ENCODE measurements at places on chromosomes 6 and 20.
A peak's percentile ranks its signal among the peaks of the same experiment; 100 is the strongest.

DNA sequence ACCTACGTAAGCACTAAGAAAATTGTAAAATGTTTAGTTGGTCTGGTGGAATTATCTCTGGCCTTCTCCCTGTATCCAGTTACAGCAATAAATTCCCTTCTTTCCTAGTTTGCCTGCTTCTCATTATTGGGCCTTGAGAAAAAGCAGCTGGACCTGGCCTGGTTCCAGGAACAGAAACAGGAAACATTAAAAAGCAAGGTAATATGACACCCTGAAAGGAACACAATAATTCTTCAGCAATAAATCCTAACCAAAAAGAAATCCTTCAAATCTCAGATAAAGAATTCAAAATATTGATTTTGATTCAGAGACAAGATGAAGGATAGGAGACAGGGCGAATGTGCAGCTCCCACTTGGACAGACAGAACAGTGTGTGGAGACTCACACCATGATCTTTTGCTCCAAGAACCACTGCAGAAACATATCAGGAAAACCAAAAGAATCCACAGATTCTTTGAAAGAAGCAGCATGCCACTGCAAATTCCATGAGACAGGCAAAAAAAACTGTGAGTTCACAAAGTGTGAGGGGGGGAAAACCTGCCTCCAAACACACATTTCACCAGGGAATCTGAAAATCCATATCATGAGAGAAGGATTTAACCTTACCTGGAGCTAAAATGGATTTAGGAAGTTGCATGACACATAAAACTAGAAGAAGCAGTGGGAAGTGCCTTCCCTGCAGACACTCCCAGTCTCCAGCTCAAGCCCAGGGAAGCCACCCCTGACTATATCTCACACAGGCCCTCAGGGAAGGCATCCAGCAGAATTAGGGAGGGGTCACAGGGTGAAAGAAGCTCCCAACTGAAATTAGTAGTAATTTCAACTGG is 28.9 kb downstream of the TREM1 start:
- DNase-seq = no peak

DNA sequence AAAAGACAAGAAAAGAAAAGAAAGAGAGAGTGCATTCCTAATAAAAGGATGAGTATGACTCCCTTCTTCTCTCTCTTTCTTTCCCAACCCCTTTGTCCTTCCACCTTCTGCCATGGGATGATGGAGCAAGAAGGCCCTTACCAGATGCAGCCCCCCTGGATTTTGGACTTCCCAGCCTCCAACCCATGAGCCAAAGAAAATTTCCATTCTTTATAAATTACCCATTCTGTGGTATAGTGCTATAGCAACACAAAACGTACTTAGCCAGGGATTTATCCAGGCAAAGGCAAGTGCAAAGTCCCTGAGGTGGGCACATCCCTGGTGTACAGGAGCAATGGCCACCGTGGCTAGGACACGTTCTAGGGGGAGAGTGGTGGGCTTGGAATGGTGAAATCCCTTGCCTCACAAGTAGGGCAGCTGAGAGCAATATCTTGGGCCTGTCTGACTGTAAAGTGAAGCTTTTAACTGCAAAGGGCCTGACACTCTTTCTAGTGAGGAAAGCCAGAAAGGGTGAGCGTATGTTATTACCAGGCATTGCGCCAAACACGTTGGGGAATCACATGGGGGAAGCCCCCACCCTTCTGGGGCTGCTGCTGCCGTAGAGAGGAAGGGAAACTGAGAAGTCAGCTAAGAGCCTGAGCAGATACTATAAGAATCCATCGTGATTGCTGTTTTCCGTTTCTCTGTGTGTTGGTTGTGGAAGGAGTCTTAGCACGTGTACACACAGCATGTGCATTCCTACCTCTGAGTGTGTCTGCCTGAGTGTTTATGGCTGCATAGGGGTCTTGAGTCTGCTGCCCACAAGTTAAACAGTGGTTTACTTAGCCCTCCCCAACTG is 50.7 kb upstream of the SIRPA start:
- DNase-seq = peak; percentile 52

- no peak for DNase-seq
Measured at GRCh38 chr6:69895396-69895795, 29.0 kb downstream of the COL19A1 start.

DNA sequence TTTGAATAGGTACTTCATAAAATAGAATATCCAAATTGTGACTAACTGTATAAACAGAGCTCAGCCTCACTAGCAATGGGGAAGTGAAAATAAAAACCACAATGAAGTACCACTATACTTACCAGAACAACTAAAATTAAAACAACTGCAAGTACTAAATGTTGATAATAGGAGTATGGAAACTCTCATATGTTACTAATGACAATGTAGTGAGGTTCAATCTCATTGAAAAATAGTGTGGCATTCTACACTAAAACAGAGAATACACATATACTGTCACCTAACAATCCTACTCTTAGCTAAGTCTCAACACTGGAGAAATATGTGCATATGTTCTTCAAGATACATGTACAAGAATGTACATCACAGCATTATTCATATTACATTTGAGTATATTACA is 132.0 kb upstream of the CARMIL1 start:
- no peak for DNase-seq

- DNase-seq = peak; percentile 20
Measured at GRCh38 chr20:17620371-17621228, 50.7 kb downstream of the DSTN start.

Data from left cardiac atrium (tissue), 4 donors.